ENCODE measurements at places on chromosomes 12 and 14.

DNA sequence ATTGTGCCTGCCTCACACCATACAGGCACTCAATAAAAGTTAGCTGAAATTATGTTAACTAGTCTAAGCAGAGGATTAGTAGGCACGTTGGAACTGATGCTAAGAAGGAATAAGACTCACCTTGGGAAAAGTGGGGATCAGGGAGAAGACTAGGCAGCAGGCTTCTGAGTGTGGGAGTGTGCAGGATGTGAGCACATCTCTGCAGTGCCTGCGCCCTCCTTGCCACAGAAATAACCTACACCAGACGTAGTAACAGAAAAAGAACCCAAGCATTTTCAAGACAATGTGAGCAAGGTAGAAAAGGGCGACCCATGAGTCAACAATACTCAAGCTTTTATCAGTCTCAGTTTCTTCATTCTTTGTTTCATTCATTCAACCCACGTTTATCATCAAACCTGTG lies 113.9 kb downstream of the CACNA1C start:
- ATAC-seq = no peak

DNA sequence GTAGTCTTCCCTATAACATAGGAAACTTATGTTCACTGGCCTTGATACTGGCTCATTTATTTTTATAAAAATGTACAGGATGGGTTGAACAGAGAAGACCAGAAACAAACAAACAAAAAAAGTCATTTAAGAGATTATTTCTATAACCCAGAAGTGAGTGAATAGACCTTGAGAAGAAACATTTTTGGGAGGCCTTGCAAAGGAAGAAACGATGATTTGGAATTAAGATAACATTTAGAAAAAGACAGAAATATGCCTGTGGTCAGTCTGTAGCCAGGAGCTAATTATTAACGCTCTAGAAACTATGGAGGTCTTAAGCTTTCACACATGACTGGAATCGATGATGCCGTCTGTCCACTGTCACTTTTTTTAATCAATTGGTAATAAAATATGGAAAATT lies 264.0 kb downstream of the EGLN3 start:
- ATAC-seq = no peak

GRCh38 chr12:114479831-114480230 lies 73.9 kb upstream of the TBX5 start:
- peak; percentile 25 for ATAC-seq

GRCh38 chr12:88391556-88391955 lies 188.7 kb downstream of the KITLG start:
- no peak for ATAC-seq

DNA sequence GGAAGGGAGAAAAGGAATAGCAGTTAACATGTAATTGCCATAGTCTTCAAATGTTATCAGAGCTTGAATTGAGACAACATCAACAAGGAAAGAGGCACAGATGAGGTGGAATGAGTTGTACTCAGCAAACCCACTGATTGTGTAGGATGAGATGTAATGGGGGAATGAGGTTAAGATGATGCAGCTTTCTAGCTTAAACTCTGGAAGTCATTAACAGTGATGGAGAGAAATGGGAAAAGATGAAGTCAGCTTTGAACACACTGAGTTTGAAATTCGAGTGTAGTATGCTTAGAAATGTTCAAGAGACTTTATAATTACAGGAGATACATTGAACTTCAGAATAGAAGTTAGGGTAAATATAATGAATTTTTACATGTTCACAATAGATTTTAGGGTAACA lies 106.9 kb downstream of the PRKD1 start:
- ATAC-seq = no peak

- ATAC-seq = no peak
Observed at GRCh38 chr14:51119411-51120051, 24.6 kb upstream of the TRIM9 start.

- ATAC-seq = no peak
Observed at GRCh38 chr12:24780697-24781368, 168.1 kb downstream of the BCAT1 start.

- ATAC-seq = no peak
Observed at GRCh38 chr14:105710119-105711043, 184.0 kb downstream of the TMEM121 start.

DNA sequence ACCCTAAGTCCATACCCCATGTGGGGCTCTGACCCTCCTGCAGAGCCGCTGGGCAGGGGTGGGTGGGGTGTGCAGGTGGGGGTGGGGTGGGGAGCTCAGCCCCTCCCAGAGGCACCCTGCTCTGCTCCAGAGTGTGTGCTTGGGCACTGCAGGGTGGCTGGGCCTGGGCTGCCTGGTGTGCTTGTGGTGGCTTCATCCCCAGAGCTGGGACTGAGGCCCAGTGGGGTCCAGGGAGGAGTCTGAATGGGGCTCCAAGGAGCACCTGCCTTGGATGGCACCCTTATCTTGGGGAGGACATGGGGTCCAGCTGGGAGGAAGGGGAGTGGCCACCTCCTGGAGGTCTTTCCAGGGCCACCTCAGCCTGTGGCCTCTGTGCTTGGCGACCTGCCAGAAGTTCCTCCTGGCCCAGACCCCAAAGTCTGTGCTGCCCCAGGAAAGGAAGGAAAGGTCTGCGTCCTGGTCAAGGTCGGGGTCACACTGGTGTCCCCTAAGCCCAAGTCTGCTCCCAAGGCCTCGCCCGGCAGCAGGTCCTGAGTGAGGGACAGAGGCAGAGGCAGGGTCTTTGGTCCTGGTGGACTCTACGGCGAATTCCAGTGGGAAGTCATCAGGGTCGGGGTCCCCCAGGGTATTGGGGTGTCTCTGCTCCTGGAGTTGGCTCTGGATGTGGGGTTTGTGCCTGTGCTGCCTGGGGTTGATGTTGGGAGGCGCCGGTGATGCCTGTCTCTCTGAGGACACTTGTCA lies 373.4 kb downstream of the TMEM121 start:
- ATAC-seq = no peak

DNA sequence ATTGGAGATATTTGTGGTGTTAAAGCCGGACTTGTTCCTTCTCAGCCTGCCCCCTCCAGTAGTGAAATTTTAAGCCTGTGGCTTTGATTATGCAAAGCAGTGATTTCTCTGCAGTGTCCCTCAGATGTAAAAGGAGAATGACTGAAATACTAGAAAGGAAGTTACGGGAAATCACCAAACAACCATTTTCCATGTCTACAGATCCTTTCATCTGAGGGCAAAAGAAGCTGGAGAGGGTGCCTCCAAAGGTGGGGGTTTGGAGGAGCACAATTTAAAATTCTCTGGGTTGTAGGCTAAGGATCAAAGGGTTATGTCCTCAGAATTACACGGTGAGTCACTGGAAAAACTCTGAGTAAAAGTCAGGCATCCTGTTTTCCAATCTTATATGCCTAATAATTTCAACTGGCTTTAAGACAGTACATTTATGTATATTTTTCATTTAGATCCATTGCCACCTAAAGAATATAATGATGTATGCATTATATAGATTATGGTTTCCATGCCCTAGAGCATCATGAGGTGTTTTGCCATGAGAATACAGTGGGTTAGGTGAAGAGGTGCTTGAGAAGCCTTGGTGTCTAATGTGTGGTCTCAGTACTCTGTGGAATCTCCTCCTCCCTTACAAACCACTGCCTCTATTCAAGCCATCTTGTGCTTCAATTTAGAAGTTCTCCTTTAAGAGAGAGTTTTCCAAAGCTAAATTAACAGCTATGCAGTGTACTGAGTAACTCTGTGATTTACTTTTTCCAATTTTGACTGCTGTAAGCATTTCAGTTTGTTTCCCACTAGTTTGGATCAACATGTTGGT lies 362.1 kb downstream of the RAD51B start:
- ATAC-seq = no peak

GRCh38 chr12:57240926-57241401 lies 10.0 kb downstream of the STAC3 start:
- no peak for ATAC-seq

DNA sequence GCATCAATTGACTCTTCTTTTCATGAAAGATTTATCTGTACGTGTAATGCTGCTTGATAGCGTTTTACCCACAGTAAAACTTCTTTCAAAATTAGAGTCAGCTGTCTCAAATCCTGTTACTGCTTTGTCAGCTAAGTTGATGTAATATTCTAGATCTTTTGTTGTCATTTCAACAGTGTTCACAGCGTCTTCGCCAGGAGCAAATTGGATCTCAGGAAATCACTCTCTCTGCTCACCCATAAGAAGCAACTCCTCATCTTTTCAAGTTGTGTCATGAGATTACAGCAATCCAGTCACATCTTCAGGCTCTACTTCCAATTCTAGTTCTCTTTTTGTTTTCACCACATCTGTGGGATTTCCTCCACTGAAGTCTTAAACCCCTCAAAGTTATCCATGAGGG lies 9.5 kb downstream of the PCNX1 start:
- ATAC-seq = no peak

DNA sequence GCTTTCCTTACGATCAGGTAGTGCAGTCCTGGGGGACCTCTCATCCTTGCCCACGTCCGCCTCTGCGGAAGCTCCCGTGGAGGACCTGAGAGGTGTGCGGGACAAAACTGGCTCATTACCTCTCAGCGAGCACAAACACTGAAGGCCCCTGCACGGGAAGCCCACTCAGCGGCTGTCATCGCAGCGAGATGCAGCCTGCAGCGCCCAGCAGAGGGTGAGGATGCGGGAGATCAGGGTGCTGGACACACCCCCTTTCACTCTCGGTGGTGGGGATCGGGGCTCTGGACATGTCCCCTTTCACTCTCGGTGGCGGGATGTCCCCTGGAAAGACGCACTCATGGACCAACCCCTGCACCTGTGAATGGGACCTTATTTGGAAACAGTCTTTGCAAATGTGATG lies 111.6 kb downstream of the PIWIL1 start:
- ATAC-seq = no peak
